ENCODE measurements at places on chromosomes 2 and 18.

DNA sequence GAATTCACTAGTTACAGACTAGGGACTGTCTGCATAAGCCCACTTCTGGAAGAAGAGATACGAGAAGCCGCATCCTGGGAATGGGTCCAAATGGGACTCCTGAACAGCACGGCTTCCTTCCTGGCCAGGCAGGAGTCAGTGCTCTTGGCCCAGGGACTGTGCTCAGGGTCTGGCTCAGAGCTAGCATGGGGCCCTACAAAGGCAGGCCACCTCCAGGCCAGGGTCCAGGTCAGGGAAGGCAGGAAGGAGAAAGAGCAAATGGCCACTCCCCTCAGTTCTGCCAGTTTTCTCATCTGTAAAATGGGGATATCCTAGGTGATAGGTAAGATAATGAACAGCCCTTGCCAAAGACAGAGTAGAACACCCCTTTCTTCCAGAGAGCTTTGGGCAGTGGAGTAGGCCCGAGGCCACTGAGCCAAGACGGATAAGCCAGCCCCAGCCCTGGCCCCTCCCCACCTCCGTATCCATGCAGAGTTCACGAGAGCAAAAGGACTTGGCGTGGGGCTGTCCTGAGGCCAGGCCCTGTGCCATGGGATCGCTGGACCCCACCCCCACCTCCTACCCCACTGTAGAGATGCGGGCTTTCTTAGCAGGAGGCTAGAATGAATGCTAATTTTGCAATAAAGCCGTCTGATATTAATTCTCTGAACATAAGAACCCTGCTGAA, 190.1 kb downstream of the MGAT5 start:
- no peak for DNase-seq

DNA sequence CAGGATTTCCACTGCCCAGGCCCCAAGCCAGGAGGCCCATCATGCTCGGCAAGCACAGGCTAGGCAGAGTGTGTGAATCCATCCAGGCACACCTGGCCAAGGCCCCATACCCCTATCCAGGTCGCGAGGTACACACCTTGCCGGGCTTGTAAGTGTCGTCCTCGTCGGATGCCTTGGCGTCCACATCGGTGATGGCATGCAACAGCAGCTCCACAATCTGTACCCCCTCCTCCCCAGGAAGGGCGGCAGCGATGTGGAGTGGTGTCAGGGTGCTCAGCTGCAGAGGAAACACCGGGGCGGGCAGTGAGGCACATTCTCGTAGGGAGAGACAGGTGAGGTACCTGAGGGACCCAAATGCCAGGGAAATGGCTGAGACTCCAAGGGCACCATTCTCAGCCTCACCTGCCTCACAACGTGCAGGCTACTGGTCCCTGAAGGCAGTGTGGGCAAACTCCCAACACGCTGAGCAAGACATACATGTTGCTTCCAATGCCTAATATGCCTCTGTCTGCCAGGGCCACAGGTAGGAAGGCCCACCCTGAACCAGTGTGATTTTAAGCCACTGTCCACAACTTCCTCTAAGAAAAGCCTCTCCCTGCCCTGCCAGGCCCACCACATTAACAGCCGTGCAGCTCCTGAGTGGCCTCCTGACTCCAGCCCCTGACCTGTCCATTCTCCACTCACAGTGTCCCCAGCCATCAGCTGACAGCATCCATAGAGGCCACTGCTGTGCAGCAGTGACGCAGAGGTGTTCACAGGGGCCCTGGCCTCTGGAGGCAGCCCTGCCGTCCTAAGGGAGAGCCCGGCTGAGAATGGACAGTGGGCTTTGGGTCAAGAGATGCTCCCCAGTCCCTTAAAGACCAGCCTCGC, 44.9 kb downstream of the ANKMY1 start:
- DNase-seq: no peak

GRCh38 chr18:923144-923866, 18.6 kb downstream of the ADCYAP1 start:
- DNase-seq: no peak

- no peak for DNase-seq
These were observed 8.4 kb downstream of the SLC66A3 start for GRCh38 chr2:11163439-11164317.

DNA sequence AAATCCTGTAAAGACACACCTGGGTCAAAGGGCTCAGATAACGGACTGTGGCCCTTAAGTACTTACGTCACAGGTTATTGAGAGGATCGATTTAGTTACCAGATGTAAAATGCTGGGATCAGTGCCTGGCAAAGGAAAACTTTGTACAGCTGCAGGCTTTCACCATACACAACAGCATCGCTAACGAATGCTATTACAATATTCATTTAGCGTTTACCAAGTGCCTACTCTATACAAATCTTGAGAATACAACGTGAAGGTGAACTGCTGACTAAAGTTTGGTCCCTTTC, 619 bp upstream of the MSH6 start:
- DNase-seq: no peak

- no peak for DNase-seq
These were observed 33.5 kb downstream of the GALNT5 start for GRCh38 chr2:157291018-157291417.

- DNase-seq: no peak
These were observed 1841.3 kb upstream of the CELF4 start for GRCh38 chr18:39406941-39407340.

DNA sequence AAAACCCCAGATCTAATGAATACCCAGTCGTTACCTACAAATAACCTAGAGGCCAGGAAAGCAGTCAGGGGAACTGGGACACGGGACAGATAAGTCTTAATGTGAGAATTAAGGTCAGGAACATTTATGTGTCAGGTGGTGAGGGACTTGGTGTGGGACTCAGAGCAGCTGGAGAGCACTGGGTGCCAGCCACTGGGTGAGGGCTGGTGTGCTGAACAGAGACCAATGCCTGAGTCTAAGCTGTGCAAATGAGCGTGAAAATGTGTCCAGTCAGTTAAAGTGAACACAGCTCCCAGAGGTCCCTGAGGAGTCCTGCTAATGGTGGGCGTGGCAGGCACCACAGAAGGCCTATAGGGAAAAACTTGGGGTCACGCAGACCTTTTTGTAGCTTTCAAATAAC, 225.9 kb downstream of the C1D start:
- no peak for DNase-seq

- DNase-seq: no peak
These were observed 36.3 kb downstream of the ACVR1 start for GRCh38 chr2:157839822-157840221.

DNA sequence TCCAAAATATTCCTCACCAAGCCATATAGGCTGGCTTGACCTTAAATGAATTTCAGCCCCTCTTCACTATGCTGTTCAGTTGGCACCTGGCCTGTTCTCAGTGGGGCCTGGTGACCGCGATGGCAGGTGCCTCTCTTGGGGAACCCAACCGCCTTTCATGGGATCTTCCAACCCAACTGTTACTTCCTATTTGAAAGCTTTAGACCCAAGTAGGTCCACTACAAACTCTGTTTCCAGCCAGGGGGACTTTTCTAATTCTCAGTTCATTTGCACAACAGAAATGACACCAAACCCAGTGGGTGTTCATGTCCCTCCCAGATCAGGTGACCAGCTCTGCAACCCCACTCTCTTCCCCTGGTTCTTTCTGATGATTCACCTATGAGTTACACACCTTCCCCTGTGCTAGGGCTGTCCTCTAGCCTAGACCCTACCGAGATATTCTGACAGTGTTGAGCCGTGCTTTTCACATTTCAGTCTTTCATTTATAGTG, 35.6 kb upstream of the NDUFV2 start:
- DNase-seq: peak; percentile 17

DNA sequence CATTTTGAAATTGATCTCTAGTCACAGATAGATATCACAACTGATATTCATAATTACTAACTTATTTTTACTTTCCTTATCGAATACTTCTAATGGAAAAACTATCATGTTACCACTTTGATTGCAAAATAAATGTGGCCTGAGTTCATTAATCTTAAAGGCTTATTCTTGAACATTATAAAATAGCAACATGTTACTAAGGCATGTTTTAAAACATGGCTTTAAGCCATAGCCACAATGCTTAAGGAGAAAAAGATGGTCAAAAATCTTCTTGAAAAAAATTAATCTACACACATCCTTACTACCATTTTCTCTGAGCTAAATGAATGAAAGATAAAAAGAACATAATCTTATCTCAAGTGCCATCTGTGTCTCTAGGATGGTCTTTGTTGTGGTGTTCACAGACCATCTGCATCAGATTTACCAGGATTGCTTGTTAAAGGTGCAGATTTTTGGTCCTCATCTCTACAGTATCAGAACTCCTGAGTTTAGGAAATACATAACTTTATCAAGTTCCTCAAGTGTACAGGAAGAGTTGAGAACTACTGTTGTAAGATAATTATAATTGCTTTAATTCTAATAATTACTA, 15.3 kb downstream of the MTX2 start:
- DNase-seq: no peak

DNA sequence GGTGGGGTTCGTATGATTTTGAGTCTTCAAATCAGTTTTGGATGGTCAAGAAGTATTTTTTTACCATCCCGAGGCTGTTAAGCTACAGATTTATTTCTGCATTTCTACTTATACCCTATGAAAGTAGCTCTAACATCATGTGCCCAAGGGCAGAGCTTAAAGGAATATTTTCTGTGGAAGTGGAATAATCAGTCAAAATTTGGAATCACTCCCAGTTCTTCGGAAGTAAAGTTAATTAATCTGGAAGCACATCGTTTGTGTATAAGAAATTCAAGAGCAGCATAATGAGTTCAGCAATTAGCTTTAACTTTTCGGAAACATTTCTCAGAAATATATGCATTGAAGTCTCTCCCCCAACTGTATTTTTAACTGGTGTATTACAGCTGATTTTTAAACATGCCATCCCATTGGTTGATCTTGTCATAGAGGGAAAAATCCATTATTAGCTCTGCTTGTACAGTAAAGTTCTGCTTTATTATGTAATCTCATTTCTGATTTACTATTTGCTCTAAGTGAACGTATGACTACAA, 510.1 kb downstream of the DCC start:
- DNase-seq: no peak

DNA sequence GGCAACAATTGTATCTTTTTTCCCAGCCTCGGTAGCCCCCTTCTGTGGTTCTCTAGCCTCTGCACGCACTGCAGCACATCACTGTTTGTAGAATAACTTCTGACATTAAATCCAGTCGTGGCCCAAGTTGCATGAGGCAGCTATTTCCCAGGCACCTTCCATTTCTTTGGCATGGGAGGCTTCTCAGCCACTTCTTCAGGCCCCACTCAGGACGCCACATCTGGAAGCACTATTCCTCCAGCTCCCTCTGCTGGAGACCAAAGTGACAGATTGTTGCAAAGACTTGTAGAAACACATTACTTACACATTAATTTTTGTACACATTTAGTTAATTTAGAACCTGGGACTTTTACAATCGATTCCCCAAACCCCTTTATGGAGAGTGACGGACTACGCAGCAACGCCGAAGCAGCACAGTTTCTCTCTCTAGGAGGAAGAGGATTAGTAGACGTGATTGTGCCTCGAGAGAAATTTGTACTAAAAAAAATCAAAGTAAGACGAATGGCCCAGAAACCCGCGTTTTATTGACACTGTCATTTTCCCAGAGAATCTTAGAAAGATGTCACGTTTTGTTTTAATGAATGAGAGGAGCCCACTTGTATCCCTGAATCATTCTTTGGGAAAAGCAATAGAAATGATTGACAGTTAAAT, 57.8 kb upstream of the RGPD5 start:
- peak; percentile 67 for DNase-seq

DNA sequence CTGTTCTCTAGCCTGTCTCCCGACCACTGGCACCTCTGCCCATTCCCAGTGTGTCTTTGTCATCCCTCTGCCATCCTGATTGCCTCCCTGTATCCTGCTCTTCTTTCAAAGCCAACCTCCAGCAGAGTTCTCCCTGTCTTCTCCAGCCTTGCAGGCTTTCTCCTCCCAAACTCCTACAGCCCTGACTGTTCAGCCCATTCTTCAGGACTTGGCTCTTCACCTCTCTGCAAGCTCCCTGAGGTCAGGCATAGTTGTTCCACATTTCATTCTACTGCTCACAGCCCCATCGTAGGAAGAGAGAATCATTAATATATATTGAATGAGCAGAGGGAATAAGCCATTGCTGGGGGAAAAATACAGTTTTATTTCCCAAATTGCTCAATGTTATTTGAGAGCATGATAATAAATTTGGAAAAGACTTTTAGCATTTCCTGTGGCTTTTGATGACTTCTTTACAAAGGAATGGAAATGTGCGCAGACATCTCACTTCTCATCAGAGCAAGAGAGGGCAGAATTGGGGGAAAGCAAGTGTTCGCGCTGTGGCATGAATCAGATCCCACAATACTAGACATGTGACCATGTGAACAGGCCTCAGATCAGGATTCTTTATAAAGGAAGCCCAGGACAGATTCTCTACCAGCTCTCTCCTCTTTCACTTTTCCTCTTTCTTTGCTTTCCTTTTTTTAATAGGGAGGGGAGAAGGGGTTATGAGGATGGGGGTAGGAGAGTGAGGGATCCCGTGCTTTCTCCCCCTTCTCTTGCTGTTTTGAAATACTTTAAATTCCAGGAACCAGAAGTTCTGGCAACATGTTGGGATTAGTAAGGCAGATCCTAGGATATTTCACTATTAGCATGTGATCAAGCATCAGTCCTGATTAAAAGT, 37.4 kb downstream of the EPAS1 start:
- no peak for DNase-seq

- no peak for DNase-seq
These were observed 1003.8 kb upstream of the DDX18 start for GRCh38 chr2:116810645-116811044.

- DNase-seq: no peak
These were observed 81.5 kb upstream of the CD226 start for GRCh38 chr18:70029163-70029562.

- DNase-seq: no peak
These were observed 183.4 kb upstream of the FOSL2 start for GRCh38 chr2:28209261-28209691.

DNA sequence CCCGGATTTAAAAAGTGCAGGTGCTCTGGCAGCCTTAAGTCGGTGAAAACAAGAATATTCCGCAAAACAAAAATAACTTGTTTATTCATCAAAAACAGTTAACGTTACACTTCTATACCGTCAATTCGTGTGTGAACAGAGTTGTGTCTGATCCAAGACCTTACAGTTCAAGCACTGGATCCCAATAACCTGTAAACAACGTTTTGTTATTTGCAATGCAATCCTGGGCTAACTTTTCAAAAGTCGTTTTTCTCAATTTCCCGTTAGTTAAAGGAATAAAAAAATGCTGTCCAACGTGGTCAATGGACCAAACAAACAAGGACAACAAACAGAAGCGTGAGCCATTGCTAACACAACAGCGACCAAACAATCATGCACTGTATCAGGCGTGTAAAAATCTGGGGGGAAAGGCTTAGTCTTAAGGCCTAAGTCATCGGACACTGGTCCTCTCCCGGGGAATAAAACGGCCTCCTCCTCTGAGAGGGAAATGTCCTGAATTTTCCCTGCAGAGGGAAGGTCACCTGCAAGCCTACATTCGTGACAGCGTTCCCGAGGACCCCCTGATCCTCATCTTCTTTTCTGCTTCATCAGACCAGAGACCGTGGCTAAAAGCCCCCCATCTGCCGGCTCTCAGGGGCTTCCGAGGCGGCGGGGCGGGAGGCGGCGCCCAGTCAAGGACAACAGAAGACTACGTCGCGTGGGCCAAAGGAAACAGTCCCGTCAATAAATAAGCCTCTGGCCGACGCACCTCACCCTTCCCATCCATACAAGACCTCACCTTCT, 490 bp downstream of the NDUFS1 start:
- DNase-seq: peak; percentile 56
